ENCODE measurements at places on chromosomes 16 and 17.

DNA sequence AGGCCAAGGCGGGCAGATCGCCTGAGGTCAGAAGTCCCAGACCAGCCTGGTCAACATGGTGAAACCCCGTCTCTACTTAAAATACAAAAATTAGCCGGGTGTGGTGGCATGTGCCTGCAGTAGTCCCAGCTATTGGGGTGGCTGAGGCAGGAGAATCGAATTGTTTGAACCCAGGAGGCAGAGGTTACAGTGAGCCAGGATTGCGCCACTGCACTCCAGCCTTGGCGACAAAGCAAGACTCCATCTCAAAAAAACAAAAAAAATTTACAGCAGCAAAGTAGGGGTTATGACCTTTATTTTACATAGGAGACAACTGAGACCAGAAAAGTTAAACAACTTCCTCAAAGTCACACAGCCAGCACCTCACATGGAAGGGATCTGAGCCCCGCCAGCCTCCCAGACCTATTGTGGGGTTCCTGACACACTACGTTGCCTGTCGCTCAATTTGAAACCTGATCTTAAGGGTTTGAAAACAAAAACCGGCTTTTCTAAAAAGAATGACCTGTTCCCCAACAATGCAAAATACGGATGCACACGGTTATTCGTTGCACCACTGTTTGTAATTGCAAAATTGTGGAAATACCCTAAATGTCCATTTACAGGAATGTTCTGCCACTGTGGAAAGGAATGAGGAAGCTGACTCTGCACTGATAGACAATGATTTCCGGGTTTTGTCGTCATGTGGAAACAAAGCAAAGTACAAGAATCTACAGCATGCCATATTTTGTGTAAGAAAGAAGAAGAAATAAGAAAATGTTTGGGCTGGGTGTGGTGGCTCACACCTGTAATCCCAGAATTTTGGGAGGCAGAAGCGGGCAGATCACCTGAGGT lies 77.2 kb downstream of the CNGB1 start:
- no peak for DNase-seq

- DNase-seq = no peak
These were observed 19.7 kb downstream of the TTC19 start for GRCh38 chr17:16019347-16019746.

DNA sequence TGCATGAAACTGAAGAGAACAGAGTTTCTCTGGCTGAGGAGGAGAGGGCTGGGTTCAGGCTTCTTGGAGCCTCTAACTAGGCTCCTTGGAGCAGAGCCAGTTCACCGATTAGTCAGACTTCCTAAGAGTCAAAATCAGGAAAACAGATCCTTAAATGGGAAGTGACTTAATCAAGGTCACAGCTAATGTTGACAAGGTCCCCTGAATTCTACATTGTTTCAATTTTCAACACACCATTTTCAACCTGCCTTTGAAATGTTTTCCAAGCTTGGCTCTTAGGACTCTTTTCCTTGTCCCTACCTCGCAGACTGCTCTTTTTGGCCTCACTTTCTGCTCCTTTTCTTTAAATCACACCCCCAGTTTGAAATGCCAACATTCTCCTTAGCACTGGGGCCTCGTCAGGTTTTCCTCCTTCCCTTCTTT lies 16.3 kb downstream of the MYL4 start:
- no peak for DNase-seq

GRCh38 chr17:57343717-57344116 lies 87.4 kb downstream of the MSI2 start:
- no peak for DNase-seq

- no peak for DNase-seq
These were observed 37.1 kb upstream of the LGALS9 start for GRCh38 chr17:27593857-27594255.

DNA sequence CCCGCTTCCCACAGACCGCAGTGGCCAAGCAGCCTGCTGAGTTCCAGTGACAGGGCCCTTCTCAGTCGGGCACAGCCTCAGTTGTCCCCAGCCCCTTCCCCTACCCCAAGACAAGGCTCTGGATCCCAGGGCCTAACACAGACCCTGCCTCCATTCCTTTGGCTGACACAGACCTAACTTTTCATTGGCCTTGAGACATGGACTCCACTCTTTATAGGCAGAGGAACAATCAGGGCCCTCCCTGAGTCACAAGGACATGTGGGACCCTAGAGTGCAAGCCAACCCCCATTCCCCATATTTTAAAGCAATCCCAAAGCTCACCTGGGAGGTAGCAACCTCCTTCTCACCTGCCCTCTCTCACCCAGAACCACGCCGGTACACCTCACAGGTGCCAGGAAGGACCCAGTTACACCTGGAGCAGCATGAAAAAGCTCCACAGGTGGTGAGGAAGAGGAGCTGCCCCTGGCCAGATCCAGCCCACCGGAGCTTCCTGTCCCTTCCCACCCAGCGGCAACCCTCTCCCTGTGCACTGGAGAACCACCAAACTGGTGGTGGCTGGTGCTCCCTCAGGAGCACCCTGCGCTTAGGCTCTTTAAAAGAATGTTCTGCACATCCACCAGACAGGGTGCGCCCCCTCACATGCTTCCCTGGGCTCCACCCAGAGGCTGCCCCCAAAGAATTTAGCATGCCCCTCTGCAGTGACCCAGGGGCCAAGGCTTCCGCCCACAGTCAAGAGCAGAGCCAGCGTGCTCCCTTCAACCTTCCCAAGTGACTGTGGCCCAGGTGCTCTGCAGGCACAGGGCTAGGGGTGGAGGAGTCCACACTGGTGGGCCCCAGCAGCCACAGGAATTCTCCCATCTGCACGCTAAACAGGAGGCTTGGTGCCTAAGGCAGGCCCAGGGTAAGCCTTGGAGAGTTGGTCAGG lies 3.4 kb downstream of the MNT start:
- no peak for DNase-seq

- no peak for DNase-seq
These were observed 1.2 kb upstream of the FOXF1 start for GRCh38 chr16:86508947-86509758.

- no peak for DNase-seq
These were observed 44.8 kb downstream of the RNF135 start for GRCh38 chr17:31015639-31016038.

- no peak for DNase-seq
These were observed 7.5 kb downstream of the AXIN2 start for GRCh38 chr17:65553646-65554552.

DNA sequence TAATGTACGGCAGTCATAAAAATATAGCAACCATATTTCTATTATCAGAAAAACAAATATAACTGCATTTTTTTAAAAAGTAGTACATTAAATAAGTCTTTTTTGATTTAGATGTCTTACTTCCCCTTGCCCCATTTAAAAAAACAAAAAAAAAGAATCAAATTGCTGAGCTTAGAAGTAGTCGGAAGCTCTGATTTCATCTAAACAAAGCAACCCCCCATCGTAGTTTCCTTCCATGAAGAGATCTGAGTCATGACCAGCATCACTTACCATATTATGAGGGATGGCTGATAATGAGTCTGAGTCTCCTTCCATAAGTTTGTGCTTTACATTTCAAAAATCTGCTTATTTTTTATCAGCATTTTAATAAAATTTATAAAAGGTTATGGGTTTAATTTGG lies 86.2 kb downstream of the ITFG1 start:
- no peak for DNase-seq

DNA sequence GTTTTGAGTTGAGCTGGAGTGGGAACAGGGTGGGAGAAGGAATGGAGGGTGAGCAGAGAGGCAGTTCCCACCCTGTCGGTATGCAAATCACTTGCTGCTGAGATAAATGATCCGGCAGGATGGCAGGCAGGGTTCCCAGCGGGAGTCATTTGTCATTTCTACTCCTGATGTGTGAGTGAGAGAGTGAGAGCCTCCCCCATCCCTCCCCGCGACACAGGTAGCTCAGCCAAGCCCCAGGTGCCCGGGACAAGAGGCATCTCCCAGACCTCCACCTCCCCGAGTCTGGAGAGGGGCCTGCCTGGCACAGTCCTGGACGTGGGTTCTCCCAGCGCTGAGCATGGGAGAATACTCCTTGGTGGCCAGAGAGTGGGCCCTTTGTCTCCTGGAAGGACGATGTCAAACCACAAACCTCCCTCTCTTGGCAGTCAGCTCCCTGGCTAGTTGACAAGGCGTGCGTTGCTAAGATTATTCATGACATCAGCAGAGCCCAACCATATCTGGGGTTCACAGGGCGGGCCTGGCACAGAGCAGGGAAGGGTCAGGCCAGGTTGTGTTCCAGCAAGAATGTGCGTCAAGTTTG lies 33.7 kb upstream of the TNRC6C start:
- no peak for DNase-seq

DNA sequence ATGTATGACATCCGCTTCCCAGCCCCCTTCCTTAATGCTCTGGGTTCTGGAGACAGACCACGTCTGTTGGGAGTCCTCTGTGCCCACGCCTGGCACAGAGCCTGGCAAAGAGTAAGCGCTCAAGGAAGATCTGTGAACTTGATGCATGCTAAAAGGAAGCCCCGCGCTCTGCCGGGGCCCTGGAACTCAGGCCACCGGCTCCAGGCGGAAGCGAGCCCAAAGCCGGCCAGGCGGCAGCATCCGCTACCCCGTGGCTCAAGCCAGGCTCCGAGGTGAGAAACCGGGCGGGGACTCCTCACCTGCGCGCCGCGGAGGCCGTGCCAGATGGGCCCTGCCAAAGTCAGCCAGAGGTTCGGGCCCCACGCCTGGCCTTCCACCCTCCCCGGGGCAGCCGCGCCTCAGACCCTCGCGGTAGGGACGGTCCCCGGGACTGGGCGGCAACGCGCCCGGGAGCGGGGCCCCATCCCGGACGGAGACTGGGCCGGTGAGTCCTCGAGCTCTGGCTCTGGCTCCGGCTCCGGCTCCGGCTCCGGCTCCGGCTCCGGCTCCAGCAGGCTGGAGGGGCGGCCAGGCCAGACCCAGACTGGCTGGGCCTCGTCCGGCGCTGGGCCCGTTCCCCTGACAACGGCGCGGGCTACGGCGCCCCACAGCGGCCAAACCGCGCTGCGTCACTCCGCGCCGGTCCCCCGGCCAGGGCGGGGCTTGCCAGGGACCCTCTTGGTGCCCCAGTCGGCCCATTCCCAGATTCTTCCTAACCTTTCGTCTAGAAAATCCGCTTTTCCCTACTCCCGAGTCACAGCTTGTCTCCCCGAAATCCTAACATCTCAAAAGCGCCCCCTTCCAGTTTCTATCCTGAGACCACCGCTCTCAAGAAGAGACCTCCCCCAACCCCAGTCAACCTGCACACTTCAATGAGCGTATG lies at the start of gene ZDHHC1:
TSS of gene ZDHHC1 (minus strand) at position 606 of the 922 bp plus-strand sequence. CDS start 8,702 bp downstream, outside the sequence.
- DNase-seq = peak; percentile 47

DNA sequence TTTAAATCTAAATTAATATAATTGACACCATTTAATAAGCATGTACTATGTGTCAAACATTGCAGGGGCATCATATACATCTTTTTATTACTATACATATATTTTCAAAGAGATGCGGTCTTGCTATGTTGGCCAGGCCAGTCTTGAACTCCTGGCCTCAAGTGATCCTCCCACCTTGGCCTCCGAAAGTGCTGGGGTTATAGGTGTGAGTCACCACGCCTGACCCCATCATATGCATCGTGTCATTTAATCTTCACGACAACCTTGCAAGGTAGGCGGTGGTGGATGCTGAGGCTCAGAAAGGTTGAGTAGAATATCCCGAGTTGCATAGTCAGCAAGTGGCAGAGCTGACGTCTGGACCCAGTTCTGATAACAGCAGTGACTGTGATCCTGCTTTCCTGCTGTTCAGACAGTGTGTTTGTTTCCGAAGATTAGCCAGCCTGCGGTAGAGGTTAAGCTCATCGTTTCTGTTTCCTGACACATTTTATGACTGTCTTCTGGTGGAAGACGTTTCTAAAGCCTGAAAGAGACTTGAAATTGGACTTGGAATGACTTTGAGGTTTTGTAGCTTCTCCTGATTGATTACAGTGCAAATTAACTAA lies 316.6 kb downstream of the SNX29 start:
- no peak for DNase-seq

DNA sequence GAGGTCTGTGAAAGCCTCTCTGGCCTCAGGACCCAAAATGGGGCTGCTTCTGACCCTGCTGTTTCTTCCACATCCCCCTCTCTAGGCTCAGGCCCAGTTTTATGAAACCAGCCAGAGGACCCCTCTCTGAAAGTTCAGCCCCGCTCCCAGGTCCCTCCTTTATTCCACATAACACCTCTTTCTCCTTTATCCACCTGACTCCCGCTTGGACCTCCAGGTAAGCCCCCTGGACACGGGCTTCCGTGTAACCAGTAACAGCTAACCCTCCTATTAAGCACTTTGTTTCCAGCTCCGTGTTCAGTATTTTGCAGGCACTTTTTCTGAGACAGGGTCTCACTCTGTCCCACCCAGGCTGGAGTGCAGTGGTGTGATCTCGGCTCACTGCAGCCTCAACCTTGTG lies 37.4 kb downstream of the PSME3IP1 start:
- DNase-seq = no peak

DNA sequence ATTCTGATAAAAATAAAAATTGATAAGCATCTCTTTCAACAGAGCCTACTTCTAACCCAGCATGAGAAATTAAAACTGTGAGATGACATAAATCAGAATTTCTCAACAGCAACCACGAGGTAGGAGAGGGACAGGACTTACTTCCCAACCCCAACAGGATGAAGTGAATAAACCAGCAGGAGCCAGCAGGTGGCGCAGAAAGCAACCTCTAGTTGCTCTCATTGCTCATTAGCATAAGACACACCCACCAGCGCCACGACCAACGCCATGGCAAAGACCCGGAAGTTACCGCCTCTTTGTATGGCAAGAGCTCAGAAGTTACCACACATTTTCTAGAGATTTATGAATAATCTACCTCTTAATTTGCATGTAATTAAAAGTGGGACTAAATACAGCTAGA lies 189.4 kb upstream of the CDH8 start:
- DNase-seq = no peak
